Left renal cortex interstitium (tissue), 4 donors: ENCODE measurements at places on chromosomes 2 and 18. TPM values are rescaled to one million over a fixed set of nuclear protein-coding genes. Genes with fewer than 3 reads are reported as not detected.

GRCh38 chr2:121455446-121455845, 75.2 kb upstream of the RNU4ATAC start:
- no peak for DNase-seq

GRCh38 chr2:182954789-182955188, 83.5 kb downstream of the NCKAP1 start:
- no peak for DNase-seq

- no peak for DNase-seq
Observed at GRCh38 chr18:37568671-37569070, 3.1 kb upstream of the CELF4 start.

DNA sequence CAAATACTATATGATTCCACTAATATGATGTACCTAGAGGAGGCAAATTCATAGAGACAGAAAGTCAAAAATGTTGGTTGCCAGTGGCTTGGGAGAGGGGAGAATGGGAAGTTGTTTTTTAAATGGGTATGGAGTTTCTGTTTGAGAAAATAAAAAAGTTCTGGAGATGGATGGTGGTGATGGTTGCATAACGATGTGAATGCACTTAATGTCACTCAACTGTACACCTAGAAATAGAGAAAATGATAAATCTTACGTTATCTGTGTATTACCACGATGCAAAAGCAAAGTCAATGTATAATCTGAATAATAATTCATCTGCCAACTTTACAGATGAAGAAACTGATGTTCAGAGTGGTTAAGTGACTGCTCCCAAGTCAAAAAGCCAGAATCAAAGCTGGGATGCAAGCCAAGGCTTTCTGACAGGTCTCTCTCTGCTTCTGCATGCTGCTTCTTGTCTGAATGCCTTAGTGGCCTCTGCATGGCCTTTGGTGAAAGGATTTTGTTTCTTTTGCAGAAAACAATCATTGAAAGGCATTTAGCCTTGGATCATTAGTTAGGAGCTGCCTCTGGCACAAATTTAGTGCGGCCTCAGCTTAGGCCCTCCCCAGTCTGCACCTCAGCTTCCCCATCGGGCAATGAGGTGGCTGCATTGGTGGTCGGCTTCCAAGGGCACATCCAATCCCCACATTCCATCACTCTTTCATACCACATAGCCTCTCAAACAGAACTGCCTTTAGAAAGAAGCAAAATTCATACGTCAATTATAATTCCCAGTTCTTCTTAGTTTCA, 46.5 kb upstream of the MYCN start:
- no peak for DNase-seq

- no peak for DNase-seq
Observed at GRCh38 chr18:80190311-80190710, 57.0 kb downstream of the PARD6G start.

Gene CNGA3
- not detected for polyA plus RNA-seq

- DNase-seq = no peak
Observed at GRCh38 chr18:58754544-58755068, 83.3 kb downstream of the MALT1 start.

Gene MYO1B
- 109 TPM for polyA plus RNA-seq

- DNase-seq = no peak
Observed at GRCh38 chr18:72410399-72410798, 133.7 kb downstream of the CBLN2 start.

Gene FZD7
- 66.5 TPM for polyA plus RNA-seq

GRCh38 chr18:7322817-7323485, 92.1 kb downstream of the LRRC30 start:
- DNase-seq = no peak

Gene FOXI3
- 0.06 TPM for polyA plus RNA-seq

- DNase-seq = no peak
Observed at GRCh38 chr2:173122936-173123335, 47.3 kb downstream of the MAP3K20 start.

GRCh38 chr2:74155830-74156229, 8.1 kb upstream of the BOLA3 start:
- no peak for DNase-seq

DNA sequence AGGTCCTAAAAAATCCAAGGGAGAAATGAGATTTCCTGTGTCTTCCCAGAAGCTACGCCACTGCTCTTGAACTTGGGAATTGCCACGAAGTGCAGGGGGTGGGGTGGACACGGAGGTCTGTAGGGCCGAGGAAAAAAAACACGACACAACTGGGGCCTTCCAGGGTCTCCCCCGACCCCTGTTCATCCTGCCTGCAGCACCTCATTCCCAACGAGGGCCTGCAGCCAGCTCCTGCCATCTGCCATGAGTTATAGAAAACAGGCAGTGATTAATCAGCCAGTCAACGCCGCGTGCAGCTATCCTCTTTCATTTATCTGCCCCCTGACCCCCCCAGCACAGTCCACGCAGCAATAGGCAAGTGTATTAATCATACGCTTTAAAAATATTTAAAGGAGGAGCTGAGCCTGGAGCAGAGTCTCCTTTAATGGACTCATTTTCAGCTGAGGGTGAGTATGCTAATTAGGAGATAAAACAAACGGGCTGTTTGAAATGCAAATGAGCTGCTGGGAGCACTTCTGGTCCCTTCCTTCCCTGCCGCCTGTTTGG, 209.9 kb downstream of the TFCP2L1 start:
- DNase-seq = peak; percentile 67

DNA sequence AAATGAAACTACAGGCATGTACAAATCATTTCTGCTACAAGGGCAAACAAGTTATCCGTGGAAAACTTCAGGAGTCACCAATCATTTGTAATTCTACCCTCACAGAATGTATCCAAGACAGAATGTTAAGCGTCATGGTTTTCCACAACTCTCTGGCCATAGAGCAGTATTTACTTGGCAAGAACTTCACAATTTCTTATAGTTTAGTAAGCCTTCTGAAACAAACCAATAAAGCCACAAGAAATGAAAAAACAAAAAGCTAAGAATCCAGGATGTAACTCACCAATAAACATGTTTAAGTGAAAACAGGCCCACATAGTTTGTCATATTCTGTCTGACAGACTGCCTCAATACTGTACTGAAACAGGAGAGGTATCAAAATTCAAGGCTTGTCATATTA, 70.3 kb downstream of the LNPK start:
- no peak for DNase-seq

DNA sequence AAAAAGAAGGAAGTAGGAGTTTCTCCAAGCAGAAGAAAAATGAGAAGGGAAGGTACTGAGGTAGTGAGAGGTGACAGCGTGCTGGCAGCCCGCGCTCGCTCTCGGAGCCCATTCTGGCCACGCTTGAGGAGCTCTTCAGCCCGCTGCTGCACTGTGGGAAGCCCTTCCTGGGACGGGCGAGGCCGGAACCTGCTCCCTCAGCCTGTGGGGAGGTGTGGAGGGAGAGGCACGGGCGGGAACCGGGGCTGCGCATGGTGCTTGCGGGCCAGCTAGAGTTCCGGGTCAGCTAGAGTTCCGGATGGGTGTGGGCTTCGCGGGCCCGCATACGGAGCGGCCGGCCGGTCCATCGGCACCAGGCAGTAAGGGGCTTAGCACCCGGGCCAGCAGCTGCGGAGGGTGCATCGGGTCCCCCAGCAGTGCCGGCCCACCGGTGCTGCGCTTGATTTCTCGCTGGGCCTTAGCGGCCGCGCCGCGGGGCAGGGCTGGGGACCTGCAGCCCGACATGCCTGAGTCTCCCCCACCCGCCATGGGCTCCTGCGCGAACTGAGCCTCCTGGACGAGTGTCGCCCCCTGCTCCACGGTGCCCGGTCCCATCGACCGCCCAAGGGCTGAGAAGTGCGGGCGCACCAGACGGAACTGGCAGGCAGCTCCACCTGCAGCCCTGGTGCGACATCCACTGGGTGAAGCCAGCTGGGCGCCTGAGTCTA, 11.1 kb upstream of the CYS1 start:
- DNase-seq = no peak

Gene CCDC68
- polyA plus RNA-seq = 9.0 TPM

DNA sequence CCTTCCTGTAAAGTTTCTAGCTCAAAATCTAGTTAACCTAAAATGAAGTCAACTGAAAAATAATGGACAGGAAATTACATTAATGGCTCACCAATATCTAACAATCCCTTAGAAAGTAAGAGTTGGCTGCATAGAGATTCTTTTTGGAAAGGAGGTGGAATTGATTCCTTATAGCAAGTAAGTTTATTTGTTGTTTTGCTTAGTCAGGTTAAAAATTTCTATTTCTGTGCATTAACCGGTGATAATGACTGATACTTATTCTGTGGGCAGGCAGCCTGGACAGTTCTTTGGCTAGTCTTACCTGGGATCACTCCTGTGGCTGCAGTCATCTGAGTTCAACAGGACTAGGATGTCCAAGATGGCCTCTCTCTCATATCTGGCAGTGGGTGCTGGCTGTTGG, 6.9 kb upstream of the BCL2L11 start:
- no peak for DNase-seq

DNA sequence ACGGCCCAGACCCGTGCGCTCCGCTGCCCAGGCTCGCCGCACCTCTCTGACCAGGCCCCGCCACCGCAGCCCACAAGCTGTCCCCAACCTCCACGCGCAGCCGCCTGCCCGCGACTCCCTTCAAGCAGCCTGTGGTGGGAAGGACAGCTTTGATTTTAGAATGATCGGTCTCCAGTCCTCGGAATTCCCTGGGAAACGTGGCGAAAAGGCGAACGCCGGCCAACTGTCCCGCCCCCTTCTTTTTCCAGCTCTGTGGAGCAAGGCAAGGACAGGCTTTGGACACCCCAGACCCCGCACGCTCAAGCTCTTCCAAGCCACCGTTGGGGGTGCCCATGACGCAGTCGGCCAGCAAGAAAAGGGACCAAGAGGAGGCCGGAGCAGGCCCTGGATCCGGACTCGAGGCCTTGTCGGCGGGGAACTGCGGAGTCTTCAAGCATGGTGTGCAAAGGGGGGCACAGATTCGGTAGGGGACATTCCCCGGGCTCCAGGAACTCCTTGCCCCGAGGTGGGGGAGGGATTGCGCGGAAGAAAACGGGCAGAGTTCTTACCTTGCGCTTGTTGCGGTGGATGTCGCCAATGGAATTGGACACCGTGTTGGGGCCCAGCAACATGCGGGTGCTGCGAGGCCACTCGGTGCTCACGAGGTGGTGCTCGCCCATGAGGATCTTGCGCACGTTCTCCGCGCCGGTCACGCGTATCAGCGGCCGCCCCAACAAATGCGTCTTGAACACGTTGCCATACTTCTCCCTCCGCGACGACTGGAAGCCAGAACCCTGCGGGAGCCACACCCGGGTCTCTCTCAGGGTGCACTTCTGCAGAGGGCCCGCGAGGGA, 4.0 kb downstream of the CYP26B1 start:
- no peak for DNase-seq

Gene CCDC178
- polyA plus RNA-seq = 1.7 TPM

Gene RIT2
- polyA plus RNA-seq = not detected

Gene UGT1A5
- not detected for polyA plus RNA-seq

- no peak for DNase-seq
Observed at GRCh38 chr2:121888189-121888557, 132.7 kb downstream of the TSN start.

- DNase-seq = no peak
Observed at GRCh38 chr2:60633615-60634014, 80.2 kb upstream of the BCL11A start.

Gene TOGARAM2
- polyA plus RNA-seq = 1.6 TPM

DNA sequence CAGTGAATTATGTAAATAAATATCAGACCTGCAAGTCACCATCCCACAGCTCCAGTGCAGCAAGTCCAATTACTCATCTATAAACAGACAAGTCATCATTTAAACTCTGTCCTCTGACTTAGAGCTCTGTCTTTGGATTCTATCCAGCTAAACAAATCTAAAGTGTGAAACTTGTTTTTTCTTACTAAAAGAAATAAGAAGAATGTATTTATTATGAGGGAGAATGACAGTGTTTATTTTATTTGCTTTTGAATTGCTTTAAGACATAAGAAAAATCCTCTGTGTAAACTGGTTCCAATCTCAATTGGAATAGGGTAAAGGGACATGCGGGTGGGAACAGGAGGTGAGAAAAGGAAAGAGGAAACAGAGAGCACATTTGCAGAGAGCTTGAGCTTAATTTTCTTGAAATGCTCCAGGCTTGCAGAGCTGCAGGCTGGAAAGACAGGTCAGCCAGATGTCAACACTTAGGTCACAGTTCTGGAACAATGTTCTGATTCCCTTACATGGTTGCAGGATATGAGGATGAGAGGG, 355.8 kb downstream of the MEIS1 start:
- no peak for DNase-seq

GRCh38 chr18:79706658-79707057, 27.1 kb downstream of the CTDP1 start:
- no peak for DNase-seq

DNA sequence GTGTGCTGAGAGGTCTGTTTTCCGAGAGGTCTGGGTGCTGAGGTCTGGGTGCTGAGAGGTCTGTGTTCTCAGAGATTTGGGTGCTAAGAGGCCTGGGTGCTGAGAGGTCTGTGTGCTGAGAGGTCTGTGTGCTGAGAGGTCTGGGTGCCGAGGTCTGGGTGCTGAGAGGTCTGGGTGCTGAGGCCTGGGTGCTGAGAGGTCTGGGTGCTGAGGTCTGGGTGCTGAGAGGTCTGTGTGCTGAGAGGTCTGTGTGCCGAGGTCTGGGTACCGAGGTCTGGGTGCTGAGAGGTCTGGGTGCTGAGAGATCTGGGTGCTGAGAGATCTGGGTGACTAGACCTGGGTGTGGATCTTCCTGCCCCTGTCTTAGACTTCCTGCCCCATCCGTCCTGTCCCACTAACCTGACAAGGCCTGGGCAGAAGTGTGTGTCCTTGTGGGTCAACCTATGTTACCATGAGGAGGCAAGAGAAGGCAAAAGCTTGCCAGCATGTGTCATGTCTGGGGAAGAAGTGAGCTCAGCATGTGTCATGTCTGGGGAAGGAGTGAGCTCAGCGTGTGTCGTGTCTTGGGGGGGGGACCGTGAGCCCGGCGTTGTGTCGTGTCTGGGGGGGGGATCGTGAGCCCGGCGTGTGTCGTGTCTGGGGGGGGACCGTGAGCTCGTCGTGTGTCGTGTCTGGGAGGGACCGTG, 69.3 kb downstream of the KCNG2 start:
- no peak for DNase-seq

DNA sequence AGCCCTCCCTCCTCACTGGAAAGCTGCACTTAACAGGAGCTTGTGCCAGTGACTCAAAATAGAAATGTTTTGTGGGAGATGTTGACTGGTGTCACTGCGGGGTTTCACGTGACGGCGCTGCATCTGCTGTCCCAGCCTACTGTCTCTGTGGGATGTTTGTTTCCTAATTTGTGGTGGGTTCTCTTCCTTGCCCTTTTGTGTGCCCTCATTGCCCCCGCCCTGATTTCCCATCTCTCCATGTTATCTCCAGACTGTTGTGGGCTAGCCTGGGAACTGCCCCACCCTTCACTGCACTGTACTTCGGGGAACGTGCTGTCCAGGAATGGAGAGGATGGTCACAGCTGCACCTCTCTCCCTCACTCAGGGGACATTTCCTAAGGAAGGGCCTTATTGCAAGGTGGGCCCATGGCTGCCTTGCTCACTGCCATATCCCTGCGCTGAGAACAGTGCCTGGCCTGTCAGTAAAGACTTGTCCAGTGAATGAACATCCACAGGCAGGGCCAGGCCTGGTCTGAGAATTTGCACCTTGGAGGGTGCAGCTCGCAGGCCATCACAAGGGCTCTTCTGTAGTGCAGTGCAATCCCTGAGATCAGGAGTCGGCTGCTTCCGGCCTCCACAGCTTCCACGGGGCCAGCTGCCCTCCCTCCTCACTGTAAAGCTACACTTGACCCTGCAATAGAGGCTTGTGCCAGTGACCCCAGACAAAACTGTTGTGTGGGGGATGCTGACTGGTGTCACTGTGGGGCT, 18.1 kb downstream of the ZAP70 start:
- DNase-seq = no peak
